ENCODE measurements at places on chromosomes 11 and 22.
A peak's percentile ranks its signal among the peaks of the same experiment; 100 is the strongest.

- no peak for DNase-seq
Observed at GRCh38 chr11:67470337-67471002, 1.4 kb upstream of the TMEM134 start.

DNA sequence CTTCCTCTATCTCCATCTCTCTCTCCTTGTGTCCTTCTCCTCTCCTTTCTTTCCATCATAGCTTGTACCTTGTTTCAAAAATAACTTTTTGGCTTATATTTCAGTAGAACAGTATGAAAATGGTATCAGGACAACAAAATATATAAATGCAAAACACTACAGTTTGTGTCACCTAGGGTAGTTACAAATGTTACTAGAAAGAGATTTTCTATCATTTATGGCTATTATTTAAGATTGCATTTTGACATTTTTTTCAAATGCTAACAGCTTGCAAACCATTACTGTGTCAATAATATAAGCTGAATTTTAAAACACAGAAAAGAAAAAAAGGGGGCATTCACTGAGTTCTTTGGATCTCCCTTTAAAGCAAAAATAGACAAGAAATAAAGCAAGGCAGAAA lies 392.3 kb upstream of the LRRC4C start:
- DNase-seq, result no peak

DNA sequence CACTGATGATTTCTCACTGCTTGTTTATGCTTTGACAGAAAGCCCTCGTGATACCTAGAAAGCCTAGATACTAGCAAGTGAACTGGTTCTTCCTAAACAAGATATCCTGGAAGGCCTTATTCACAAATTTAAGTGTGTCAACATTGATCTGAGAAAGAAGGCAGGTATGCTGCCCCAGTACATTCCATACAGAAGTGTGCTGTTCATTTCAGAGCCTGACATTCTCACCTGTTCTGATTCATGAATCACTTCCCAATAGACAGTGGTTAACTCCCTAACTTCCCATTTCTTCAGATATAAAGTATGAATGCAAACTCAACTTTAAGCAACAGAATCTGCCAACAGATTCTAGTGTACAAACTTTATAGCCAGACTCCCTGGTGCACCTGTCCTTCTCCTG lies 15.5 kb upstream of the RASSF10 start:
- DNase-seq, result no peak

GRCh38 chr22:35381424-35382009 lies 621 bp downstream of the HMOX1 start:
- DNase-seq, result no peak

DNA sequence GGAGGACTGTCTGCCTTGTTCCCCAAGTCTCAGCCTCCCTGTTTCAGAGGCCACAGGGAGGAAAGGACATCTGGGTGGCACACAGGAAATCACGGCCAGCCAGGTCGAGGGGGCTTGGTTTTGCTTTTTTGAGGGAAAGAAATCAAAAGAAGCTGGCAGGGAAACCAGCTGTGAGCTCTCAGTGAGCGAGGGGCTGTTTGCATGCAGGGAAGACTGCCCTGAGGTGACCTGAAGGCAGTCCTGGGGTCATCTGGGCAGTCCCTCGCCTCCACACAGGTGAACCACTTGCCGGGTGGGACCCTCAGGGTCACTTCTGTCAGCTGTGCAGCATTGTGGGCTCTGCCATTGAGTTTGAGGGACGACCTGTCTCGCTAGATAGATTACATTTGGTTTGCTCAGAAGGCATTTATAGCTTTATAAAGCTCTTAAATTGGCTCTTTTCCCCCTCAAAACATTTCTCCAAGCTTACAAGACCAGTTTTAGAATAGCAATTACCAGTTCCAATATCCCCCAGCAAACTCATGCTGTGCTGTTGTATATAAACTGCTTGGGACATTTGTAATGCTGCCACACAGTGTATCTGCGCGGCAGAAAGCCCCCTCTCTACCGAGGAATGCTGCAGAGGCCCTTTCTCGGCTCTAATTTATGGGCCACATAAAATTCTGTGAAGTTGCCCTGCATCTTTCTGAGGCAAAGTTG lies 28.3 kb downstream of the PKNOX2 start:
- DNase-seq, result no peak

DNA sequence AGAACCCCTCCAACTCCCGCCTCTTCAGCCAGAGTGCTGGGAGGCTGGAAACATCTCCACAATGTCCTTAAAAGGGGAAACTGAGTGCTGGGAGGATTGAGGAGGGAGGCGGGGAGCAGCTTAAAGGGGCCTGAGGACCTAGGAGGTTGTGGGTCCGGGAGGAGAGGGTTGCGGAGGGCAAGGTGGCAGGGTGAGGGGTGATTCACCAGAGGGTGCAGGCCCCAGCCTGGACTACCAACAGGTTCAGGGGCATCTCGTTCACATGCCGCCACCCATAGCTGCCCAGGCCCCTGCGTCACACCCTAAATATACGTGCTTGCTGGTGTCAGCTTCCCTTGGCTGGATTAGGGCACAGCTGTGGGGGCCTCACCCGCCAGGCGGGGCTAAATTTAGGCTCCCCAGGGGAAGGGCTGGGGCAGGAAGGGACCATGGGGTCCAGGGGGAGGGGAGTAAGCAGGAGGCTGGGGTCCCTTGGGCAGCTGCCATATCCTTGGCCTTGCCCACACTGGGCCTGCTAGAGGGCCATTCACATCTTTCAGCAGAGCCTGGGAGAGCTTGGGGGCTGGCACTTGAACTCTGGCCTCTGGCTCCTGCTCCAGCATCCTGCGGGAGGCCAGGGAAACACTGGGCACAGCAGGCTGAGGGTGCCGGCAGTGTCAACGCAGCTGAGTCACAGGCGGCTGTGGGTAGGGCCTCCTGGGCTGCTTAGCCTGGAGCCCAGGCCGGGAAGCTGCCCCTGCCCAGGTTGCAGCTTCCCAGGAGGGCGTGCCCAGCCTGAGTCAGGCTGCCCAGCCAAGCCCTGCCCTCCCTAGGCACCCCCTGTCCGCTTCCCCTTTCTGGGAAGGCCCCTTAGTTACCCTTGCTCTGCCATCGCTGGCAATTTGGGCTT lies 1.3 kb downstream of the EHBP1L1 start:
- peak; percentile 89 for DNase-seq

GRCh38 chr11:100635194-100635593 lies 51.9 kb upstream of the ARHGAP42 start:
- DNase-seq, result no peak

- DNase-seq, result no peak
Observed at GRCh38 chr11:71189768-71190315, 62.5 kb downstream of the SHANK2 start.

- DNase-seq, result no peak
Observed at GRCh38 chr11:92225568-92226330, 1.1 kb downstream of the FAT3 start.

GRCh38 chr11:133507185-133507584 lies 25.1 kb downstream of the OPCML start:
- DNase-seq, result no peak

DNA sequence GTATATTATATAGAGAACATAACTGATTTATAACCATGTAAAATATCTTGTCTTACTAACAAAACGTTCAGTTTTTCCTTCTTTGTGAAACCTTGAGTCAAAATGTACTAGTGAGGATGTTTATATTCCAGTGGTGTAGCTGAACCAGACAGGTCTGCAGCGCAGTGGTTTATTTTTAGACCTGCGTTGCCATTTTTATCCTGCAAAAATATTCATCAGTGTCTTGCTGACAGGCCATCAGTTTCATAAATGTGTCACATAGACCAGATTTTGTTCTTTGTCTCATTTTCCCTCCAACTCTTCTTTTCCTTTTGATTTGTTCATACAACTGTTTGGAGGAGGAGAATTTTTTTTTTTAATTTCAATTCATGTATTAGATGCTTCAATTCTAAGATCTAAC lies 43.1 kb downstream of the HSD17B12 start:
- no peak for DNase-seq

DNA sequence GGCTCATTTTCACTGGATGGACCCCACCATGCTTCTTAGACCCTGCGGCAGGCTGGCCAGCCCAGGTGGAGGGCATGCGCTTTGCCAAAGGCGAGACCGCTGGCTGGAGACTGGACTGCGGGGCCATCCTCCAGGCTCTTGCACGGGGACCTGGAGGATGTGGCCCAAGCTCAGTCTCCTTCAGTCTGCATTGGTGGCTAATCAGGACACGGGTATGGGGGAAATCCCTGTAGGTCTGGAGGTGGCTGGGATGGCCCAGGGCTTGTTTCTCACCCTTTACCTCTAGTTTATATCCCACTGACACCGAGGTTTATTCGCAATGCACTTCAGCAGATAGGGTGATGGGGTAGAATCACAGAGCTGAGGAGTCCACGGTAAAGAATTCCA lies 45.0 kb downstream of the BCR start:
- DNase-seq, result no peak

GRCh38 chr22:46352691-46353386 lies 17.3 kb downstream of the TRMU start:
- DNase-seq, result peak; percentile 82

DNA sequence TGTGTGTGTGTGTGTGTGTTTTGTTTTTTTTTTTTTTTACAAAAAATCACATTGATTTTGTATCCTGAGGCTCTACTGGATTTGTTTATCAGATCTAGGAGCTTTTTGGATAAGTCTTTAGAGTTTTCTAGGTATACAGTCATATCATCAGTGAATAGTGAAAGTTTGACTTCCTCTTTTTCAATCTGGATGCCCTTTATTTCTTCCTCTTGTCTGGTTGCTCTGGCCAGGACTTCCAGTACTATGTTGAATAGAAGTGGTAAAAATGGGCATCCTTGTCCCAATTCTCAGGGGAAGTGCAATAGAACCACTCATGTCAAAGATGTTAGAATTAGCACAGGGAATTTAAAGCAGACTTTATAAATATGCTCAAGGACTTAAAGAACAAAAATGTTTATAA lies 32.6 kb upstream of the PRDM11 start:
- no peak for DNase-seq

DNA sequence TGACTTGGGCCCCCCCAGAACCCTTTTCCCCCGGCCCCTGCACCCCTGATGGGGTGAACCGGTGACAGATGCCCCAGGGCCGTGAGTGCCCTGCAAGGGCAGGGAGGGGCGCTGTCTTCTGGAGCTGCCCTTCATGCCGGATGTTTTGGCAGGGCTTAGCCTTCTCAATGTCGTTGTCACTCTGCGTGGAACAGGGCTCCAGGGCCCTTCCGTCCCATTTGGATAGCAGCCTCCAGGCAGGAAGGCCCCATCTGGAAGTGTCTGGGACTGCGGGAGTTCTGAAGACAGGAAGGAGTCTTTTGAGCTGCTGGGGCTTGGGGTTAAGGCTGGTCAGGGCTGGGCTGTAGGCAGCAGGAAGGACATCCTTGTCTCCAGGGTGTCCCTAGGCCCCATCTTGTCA lies 4.6 kb downstream of the FRMD8 start:
- DNase-seq, result no peak

GRCh38 chr22:43566561-43567332 lies 154.9 kb downstream of the MPPED1 start:
- no peak for DNase-seq

DNA sequence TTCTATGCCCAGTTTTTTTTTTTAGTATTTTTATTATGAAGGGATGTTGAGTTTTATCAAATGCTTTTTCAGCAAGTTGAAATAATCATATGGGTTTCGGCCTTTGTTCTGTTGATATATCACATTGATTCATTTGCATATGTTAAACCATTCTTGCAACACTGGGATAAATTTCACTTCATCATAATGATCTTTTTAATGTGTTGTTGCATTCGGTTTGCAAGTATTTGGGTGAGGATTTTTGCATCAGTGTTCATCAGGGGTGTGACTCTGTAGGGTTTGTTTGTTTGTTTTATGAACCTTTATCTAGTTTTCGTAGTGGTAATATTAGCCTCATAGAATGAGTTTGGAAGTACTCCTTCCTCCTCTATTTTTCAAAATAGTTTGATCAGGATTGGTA lies 103.5 kb downstream of the TTC28 start:
- DNase-seq, result no peak

- no peak for DNase-seq
Observed at GRCh38 chr11:14455648-14456430, 43.8 kb downstream of the COPB1 start.

- no peak for DNase-seq
Observed at GRCh38 chr11:69655479-69656428, 14.8 kb downstream of the CCND1 start.

GRCh38 chr11:45383224-45383623 lies 97.1 kb upstream of the SYT13 start:
- DNase-seq, result peak; percentile 97

- no peak for DNase-seq
Observed at GRCh38 chr11:34719303-34719848, 98.5 kb downstream of the EHF start.

DNA sequence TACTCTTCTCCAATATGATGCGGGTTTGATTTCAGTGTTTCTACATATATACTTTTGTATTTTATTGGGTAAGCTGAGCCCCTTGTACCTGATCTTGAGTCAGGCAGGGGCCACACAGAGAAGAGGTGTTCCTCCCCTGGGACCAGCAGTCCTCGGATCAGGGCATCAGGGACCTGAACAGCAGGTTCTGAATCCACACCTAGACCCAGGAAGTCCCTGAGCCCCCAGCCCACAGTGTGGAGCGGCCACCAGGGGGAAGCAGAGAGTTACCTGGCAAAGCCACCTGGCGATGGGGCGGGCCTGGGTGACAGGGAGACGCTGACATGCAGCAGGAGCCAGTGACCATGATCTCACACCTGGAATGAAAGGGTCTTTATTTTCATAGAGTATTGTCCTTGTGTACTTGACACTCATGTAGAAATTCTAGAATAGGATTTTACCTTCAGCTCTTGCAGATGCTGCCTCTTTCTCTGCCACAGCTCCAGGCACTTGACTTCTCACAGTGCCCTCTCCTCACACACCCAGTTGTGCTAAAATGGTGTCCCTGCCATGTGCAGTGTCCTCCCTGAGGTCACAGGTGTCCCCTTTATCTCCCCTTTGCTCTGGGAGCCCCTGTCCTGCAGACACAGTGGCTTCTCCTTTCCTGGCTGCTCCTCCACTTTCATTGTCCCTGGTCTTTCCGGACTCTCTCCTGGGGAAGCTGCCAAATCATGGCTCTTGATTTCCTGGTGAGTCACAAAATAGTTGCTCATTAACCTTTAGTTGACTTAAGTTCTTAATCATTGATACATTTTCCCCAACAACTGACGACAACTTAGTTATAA lies 48.5 kb downstream of the GGTLC2 start:
- peak; percentile 31 for DNase-seq
